ENCODE measurements at places on chromosomes 2 and 18.

DNA sequence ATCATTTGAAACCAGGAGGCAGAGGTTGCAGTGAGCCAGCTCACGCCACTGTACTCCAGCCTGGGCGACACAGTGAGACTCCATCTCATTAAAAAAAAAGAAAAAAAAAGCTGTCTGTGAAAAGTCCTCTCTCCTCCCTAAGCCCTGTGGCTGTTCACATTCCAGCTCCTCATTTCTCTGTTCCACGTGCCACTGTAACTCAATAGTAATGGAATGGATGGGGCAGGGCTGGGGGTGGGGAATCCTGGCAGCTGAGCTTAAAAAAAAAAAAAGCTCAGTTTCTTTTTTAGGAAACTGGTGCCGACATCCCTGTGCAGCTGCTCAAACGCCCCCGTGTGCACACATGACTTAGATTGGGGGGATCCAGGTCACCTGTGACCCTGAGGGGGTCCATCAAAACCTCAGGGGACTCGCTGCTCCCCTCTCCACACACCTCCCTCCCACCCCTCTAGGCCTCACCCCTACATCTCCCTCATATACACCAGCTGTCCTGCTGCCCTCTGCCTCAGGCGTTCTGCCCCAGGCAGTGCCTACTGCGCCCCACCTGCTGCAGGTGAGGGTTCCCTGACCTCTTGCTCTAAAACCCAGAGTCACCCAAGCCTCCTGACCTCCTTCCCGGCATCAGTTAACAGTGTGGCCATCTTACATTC is 255.4 kb downstream of the AGAP1 start:
- no peak for DNase-seq

DNA sequence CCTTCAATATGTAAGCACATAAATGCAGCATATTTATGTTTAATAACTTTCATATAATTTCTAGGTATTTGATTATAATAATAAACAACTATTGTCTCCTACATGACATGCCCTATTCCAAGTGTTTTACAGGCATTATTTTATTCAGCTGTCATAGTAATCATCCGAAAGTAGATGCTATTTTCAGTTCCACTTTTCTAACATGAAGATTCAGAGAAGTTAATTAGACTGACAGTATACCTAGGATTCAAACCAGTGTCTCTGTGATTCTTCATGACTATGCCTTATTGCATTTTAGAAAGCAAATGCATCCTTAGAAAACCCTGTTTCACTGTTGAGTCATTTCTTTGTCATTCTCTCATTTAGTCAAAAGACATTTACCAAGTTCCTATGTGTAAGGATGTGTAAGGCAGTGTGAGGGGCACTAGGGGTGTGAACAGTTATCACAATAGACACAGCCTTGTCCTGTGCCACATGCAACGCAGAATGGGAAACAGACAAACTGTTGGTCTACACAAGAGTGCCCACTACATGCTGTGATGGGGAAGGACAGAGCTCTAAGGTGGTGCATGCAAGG is 79.8 kb downstream of the DTNA start:
- DNase-seq, result no peak

GRCh38 chr2:120267348-120267747 is 14.7 kb downstream of the RALB start:
- DNase-seq, result no peak

- peak; percentile 36 for DNase-seq
These were observed 66.5 kb downstream of the DTNB start for GRCh38 chr2:25606892-25607291.

DNA sequence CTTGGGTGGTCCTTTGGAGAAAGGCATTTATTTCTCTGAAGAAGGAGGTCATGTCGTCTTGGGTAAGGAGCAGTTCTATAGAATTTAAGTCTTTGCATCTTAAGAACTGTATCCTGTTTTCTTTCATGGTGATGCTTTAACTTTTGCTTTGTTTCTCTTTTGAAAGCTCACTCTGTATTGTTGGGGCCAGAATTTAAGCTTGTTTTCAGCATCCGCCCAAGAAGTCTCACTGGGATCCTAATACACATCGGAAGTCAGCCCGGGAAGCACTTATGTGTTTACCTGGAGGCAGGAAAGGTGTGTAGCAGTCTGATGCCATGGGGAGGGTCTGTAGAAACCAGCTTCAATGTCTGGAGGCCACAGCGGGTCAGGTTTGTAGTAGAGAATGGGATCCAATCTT is 64.7 kb upstream of the TTC39C start:
- no peak for DNase-seq
